Esophagus squamous epithelium (tissue), 5 donors: ENCODE measurements at places on chromosomes 1 and 21.

DNA sequence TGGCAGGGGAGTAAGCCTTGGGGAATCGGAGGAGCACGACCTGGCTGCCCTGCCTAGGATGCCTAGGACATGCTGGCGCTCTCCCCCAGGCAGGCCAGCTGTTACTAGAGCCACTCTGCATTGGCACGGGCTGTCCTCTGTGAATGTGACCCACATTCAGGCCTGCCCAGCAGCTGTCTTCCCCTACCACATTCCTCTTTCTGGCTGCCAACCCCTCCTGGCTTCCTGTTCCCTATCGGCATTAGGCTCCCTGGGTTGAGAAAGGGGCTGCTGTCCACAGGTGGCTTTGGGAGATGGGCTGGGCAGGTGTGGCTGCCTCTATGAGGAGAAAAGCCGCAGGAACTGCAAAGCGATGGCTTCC lies 2.3 kb upstream of the NFASC start:
- no peak for DNase-seq

- no peak for DNase-seq
Observed at GRCh38 chr1:220149742-220150141, 55.8 kb downstream of the IARS2 start.

GRCh38 chr1:232501854-232502253 lies 128.1 kb downstream of the SIPA1L2 start:
- no peak for DNase-seq

GRCh38 chr1:10070206-10070605 lies 37.4 kb downstream of the UBE4B start:
- no peak for DNase-seq

DNA sequence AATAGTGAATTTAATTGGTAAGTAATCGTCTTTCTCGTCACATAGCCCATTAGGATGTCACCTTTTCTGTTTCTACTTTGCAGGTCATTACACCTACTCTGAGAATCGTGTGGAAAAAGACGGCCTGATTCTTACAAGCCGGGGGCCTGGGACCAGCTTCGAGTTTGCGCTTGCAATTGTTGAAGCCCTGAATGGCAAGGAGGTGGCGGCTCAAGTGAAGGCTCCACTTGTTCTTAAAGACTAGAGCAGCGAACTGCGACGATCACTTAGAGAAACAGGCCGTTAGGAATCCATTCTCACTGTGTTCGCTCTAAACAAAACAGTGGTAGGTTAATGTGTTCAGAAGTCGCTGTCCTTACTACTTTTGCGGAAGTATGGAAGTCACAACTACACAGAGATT lies 23.3 kb downstream of the PARK7 start:
- DNase-seq: no peak

DNA sequence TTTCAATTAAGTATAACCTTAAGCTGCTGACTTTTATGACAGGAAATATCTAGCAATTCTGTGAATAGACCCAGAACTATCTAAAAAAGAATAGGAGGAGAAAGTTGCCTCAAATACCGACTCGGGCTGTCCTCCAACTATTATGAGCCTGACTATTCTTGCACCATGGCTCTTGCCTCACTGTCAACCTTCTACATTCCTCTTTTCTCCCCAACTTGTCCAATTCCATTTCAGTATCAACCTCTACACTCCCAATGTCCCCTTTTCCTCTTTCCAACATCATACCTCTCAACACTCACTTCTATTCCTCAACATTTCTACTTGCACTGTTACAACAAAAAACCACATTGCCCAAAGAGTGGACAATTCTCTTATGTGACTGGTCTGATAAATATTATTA lies 2.3 kb downstream of the ZZZ3 start:
- no peak for DNase-seq

GRCh38 chr21:45634511-45635183 lies 8.9 kb upstream of the PCBP3 start:
- no peak for DNase-seq

DNA sequence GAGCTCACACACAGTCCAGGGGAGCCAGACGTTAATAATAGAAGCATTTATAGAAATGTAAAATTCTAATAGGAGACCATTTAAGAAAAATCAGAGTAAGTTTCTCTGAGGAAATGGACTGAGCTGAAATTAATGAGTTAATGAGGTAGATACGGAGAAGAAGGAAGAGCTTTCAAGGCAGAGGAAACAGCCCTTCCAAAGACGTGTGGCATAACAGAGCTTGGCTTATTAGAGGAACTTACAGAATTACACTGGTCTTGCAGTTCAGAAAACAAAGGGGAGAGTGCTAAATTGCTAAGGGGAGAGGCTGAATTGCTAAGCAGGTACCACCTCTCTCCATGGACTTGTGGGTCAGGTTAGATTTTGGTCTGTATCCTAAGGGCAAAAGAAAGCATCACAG lies 8.2 kb upstream of the PIGK start:
- no peak for DNase-seq

GRCh38 chr1:228647523-228648444 lies 87.5 kb upstream of the RHOU start:
- DNase-seq: no peak

DNA sequence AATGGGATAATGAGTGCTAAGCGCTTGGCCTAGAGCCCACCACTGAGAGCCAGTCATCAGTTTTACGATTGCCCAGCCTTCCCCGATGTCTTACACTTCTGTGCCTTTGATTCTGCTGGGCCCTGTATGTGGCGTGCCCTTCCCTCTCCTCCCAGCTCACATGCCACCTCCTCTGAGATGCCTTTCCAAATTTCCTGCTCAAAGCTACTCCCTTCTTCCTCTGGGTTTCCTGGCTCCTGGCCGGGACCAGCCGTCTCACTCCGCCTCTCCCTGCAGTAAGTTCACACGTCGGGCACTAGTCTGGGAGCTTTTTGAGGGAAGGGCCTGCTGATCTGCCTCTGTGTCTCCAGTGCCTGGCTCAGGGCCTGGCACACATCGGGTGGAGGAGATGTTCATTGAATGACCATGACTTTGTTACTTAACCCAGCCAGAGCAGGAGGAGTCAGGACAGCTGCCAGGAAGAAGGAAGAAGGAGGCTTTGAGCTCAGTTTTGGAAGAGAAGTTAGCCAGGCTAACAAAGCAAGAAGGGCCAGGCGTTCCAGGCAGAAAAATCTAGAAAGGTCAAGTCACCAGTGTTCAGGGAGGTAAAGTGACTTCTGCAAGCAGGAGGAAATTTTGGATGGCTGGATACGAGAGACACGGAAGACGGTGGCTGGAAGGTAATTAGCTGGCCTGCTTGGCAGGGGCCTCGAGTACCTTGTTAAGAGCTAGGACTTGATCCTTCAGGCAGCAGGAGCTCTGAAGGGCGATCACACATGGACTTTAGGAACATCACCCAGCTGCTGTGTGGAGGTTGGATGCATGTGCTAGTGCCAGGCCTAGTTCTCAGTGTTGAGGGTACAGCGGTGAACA lies 63.6 kb downstream of the EPHB2 start:
- no peak for DNase-seq

DNA sequence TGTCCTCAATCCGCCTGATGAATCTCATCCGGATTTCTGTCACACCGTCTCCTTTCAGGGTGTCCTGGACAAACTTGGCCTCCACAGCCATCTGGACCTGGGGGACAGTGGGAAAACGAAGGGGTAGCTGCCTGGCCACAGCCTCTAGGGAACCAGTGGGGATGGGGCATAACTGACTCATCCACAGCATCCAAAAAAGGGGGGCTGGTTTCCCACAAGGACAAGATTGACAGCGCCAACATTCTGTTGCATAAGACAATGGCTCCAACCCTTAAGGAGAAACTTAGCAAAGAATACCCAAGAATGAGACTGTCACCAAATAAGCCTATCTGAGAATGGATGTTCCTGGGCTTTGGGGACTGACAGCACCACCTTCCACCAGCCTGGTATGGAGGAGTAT lies 12.1 kb downstream of the TRAPPC3 start:
- DNase-seq: no peak

GRCh38 chr1:46675549-46676314 lies 4.1 kb downstream of the TEX38 start:
- DNase-seq: no peak

GRCh38 chr1:17916702-17917101 lies 161.6 kb downstream of the ACTL8 start:
- no peak for DNase-seq

DNA sequence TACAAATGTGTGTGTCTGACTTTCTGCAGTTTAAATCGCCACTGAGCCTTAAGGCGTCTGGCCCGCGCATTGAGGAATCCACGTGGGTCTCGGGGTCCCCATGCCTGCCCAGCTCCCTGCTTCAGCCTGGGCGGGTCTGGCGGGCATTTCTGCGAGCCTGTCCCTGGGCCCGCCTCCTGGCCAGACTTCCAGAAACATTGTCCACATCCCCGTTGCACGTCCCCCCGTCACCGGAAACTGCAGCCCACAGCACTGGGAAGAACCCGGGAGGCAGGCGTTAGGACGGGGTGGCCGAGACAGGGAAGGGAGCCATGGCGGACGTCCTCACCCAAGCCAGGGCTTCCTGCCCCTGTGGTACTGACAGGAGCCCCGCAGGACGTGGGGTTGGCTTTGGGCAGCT lies 113.1 kb upstream of the COL6A1 start:
- DNase-seq: no peak

DNA sequence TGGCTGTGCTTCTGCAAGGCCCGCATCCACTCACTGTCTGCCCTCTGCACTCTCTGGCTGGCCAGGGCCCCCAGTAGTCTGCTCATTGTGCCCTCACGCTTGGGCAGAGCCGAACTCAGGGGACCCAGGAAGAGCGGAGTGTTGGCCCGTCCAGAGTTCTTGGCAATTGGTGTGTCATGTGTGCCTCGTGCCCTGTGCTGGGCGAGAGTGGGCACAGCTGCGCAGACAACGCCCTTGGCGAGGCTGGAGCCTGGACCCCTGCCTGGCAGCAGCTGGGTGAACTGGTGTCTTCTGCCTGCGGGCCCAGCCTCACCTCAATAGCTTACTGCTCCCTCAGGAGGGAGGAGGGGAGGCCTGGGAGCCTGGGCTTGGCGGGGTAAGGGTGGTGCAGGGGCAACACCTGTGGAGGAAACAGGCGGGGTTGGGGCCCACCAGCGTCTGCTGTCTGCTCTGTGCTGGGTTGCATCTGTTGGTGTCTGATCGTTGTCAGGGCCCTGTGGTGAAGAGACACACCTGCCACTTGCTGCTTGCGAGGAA lies 2.1 kb downstream of the GUK1 start:
- DNase-seq: no peak
